Activated CD4-positive, alpha-beta T cell treated with anti-CD3 and anti-CD28 coated beads for 24 hours (primary cell): ENCODE measurements at places on chromosomes 11 and 22.

- DNase-seq = peak; percentile 44
Measured at GRCh38 chr22:22431271-22432220, 77.0 kb downstream of the ZNF280B start.

GRCh38 chr11:120057595-120058581 is 80.0 kb downstream of the TRIM29 start:
- no peak for DNase-seq

DNA sequence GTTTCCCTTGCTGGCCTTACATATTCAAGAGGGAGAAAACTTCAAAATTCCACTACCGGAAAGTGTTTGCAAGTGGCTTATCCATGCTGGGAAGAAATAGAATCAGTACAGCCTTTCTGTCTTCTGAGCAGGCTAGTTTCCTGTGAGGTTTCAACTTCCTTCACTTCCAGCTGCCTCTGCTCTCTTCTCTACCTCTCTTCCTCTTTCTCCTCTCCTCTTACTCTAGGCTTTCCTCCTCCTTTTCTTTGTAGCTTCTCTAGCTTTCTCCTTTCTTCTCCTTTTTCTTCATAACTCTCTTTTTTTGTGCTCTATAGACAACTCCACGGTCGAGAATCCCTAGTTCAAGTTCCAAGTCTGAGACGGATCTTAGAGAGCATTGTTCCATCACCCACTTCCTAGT is 421.8 kb downstream of the ETS1 start:
- no peak for DNase-seq

GRCh38 chr11:128846985-128847384 is 20.1 kb downstream of the KCNJ1 start:
- DNase-seq = no peak

- no peak for DNase-seq
Measured at GRCh38 chr11:70951139-70951804, 301.1 kb downstream of the SHANK2 start.
